ENCODE measurements at places on chromosomes 1 and 21. TPM values are rescaled to one million over a fixed set of nuclear protein-coding genes. Genes with fewer than 3 reads are reported as not detected.

GRCh38 chr1:66758241-66758755 lies 6.0 kb downstream of the DYNLT5 start:
- DNase-seq = no peak

GRCh38 chr1:153526132-153526543 lies 9.7 kb downstream of the S100A6 start:
- no peak for DNase-seq

DNA sequence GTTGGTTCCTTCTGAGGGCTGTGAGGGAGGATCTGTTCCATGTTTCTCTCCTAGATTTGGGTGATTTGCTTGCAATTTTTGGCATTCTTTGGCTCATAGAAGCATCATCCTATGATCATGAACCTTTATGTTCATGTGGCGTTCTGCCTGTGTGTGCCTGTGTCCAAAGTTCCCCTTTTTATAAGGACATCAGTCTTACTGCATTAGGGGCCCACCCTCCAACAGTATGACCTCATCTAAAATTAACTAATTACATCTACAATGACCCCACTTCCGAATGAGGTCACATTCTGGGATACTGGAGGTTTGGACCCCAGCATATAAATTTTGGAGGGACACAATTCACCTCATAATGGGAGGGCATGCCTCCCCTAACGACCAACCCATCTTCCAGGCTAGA lies 12.8 kb upstream of the CAMK1G start:
- no peak for DNase-seq

GRCh38 chr1:198641501-198641900 lies 2.7 kb downstream of the PTPRC start:
- DNase-seq = no peak

DNA sequence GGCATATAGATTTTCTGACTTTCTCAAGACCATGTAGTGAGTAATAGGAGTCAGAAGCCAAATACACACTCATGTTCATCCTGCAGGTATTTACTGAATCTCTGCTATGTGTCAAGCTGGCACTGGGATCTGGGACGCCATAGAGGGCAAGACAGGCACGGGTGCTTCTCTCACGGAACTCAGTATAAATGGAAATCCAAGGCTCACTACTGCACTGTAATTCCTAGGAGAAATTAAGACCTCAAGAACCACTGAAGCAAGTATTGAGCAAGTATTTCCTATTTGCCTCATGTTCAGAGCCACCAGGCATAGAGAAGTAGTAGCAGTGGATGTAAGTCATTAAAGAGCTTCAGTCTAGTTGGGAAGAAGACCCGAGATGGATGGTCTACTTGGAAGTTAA lies 38.9 kb downstream of the EIF2D start:
- DNase-seq = no peak

DNA sequence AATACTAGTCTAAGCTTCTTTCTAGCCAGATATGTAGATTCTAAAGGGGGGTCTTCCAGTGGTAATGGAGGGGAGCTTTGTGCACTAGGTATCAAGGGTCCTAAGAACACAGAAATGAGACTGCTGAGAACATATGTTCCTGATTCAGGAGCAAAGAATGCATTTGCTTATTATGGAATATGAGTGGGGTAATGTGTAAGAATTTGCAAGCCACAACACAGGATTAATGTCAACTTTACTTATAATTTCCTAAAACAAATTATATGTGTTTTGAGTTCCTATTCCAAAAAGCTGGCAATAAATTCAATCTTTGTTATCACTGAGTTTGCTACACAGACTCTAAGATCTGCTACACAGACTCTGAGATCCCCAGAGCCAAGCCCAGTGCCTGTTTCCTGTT lies 357.0 kb upstream of the PTBP2 start:
- no peak for DNase-seq

DNA sequence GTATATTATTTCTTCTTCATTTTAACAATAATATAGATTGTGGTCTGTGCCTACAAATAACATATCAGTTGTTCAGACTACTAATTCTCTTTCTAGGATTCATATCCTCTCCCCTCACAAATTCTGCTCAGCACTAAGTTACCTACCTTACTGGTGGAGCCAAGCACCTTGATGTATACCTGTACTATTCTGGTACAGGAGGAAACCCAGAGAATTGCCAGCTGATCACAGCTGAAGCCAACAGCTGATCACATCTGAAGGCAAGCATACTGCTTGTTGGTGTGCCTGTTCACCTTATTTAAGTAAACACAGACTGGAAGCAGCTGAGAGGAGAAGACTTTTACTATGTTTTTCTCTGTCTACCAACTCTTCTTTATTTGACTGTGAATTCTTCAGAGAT lies 101.8 kb downstream of the PBX1 start:
- no peak for DNase-seq

DNA sequence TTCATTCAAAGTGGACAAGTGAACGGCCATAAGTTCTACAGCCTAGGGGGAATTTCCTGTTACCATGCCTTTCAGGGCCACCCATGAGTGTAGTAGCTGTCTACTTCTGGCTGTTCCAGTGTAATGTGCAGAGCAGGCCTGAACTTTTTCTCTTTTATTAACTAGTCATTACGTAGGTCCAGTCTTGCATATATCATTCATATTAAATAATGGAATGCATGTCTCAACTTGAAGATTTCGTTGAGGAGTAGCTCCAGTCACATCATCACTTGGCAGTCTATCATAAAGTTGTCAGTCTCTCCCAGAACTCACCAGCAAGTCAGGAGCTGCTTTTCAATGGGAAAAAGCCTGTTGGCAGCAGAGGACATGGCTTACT lies 12.0 kb upstream of the GIPC2 start:
- DNase-seq = no peak

DNA sequence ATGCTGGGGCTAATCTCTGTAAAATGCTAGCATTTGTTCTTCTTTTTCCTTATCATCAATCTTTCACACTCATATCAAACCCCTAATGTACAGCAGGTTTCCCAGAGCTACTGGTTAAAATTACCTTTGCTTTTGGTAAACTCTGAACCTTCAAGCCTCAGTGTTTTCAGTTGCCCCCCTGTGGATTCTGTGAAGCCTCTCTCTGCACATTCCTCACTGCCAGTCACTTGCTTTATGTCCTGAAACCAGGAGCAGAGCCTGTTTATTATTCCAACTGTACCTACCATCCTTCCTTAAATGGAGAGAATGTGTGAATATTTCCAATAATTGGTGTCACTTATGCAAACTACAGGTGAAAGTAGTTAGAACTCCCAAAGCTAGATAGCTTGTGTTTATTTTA lies 134.2 kb downstream of the NEK7 start:
- no peak for DNase-seq

DNA sequence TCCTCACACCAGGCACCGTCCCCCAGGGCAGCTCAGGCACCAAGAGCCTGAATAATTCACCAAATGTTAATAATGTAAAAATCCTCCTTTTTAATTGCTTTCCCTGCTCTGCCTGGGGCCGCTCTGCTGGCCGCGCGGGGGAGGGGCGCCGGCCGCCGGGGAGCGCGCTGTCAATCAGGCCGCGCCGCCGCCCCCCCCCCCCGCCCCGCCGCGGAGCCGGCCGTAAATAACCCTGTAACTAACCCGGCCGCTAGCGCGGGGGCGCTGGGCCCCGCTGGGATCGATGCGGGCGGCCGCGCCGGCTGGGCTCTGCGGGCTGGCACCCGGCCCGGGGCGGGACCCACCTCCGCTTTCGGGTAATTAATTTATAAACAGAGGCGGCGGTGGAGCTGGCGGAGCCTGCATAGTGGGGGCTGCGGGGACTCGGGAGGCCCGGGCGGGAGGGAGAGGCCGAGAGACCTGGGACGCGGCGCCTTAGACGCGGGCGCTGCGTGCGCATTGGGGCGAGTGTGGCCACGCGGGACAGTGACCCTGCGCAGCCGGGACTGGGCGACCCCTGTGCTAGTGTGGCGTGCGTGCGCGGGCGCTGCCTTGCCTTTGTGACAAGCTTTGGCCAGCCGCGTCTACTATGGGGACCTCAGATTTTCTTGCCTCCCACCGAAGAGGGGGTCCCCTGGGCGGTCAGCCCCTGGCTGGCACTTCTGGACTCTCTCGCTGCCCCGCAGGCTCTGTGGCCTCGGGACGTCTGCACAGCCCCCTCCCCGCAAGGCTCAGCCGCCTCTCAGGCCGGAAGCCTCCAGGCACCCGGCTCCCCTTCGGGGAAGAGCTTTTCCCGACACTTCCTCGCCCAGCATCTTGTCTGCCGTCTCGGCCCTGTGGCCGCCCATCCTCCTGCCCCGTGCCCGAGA lies 16.6 kb downstream of the SAMD11 start:
- no peak for DNase-seq

GRCh38 chr1:162207862-162208261 lies 138.4 kb downstream of the NOS1AP start:
- no peak for DNase-seq

GRCh38 chr1:26287033-26287711 lies 7.3 kb downstream of the SH3BGRL3 start:
- no peak for DNase-seq

- DNase-seq = no peak
These were observed 17.9 kb upstream of the SDE2 start for GRCh38 chr1:226017070-226017469.

DNA sequence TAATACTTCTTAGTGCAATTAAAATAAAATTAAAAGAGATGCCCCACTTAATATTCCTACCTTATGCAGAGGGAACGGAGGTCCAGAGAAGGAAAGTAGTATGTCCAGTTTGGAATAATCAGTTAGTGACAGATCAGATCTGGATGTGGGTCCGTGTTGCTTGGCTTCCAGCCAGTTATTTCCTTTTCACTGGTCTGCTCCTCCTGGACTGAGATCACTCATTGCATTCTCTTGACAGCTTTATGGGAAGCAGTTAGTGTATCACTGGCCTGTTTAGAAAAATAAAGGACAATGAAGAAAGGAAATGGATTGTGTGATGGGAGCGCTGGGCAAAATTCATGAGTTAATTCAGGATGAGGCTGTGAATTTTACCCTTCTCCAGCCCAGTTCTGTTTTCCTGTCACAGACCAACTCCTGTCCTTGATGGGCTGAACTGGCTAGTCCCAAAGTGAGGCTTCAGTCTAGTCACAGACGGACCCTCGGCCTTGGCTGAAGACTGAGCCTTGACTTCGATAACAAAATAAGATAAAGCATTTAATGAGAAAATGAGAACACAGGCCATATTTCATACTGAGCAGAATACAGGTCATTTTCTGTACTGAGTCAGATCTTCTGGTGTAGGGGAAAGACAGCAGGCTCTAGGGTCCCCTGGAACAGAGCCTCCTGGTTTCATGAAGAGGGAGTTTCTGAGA lies 85.2 kb upstream of the TRABD2B start:
- DNase-seq = no peak

DNA sequence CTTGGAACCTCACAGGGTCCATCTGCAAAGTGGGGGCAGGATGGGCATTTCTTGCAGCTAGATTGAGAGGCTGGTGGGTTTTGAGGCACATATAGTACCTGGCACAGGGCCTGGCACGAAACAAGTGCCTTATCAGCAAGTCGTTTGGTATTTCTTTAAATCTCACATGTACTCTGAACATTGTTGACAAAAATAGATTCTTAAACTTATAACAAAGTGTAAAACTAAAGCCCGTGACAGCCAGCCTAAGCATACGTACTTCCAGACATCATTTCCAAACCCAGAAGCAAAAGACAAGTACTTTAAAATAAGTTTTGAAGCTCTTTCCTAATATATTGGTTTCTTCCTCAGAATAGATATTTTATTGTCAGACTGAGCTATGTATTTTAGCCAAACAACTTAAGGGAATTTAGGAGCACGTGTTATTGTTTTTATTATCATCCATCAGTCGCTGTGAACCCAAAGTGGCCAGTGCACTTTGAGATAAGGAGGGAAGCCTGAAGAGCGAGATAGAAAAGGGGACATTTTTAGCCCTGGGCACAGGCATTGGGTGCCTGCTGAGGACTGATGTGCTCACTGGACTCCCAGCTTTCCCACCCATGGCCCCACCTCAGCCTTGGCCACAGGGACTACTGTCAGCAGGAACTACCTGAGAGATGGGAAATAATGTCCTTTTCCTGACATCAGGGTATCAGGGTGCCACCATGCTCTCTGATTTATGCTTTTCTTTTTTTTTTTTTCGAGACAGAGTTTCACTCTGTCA lies 3.0 kb downstream of the FBLIM1 start:
- no peak for DNase-seq

DNA sequence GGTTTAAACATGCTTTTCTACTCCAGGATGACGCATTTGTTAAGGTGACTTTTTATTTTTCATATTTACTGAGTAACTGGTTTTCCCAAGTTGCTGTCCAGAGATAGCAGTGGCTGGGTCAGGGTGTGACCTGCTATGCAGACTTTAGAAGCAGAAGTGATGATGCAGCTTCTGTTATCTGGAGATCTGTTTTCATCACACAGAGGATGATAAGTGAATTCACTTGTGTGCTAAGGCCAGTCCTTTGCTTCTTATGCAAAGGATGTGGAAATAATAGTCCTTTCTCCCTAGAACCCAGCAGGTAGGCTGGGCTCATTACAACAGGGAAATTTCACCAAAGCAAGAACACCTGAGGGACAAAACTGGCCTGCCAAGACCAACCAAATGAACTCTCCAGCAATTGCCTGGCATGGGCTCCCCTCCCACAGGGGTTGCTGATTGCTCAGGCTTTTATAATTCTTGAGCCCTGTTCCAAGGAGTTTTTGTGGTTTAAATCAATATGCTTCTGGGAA lies 97.8 kb upstream of the LPGAT1 start:
- DNase-seq = no peak

Gene LCE1D
- not detected for total RNA-seq

Gene ADAMTS1
- 241 TPM for total RNA-seq

Gene AGO3
- total RNA-seq = 17.2 TPM

Gene CAMK1G
- total RNA-seq = not detected

Gene SPRR2A
- total RNA-seq = 74.6 TPM

Gene KRTAP12-2
- not detected for total RNA-seq

Data from vagina (tissue), 2 donors.